ENCODE measurements at places on chromosomes 4 and X. TPM values are rescaled to one million over a fixed set of nuclear protein-coding genes. Genes with fewer than 3 reads are reported as not detected.

Gene CORIN
- not detected for total RNA-seq

Gene STPG2
- total RNA-seq, result 0.19 TPM

Gene TTC29
- total RNA-seq, result not detected

Gene SAGE1
- not detected for total RNA-seq

Gene ZAR1
- not detected for total RNA-seq

Gene ARSJ
- 6.5 TPM for total RNA-seq

Gene PLXNB3
- 14.3 TPM for total RNA-seq
